ENCODE measurements at places on chromosomes 16 and 17.

DNA sequence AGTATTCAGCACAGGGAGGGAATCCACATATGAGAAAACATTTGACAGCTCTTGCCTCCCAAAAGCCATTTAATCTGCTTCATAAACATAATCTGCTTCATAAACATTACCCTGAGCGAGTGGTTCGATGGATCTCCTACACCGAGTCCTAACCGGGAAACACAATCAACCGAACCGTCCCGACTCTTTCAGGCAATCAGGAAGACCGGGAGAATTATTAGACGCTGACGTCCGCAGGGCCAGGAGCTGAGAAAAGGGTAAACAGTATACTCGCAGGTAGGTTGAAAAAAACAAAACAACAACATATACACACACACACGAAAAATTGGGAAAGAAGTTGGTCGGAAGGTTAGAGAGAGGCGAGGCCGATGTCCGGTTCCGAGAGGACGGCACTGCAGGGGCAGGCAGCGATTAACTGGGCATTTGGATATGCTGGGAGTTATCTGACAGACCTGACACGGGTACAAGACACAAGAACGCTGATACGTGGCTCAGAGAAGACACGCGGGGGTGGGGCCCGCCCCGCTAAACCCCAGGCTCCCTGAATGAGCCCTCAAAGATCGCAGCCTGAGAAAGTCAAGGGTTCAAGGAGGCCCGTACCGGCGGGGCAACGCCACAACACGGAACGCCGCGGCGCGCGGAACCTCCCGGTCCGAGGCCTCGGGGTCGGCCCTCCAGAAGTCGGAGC is 585 bp downstream of the AP1G1 start:
- peak; percentile 18 for DNase-seq

GRCh38 chr17:61408151-61409041 is 8.8 kb downstream of the TBX2 start:
- DNase-seq: no peak

- DNase-seq: no peak
These were observed 60.3 kb downstream of the GRIN2A start for GRCh38 chr16:10121897-10122425.

GRCh38 chr16:2675714-2676113 is 6.6 kb upstream of the KCTD5 start:
- no peak for DNase-seq

GRCh38 chr17:76700617-76701470 is 9.9 kb downstream of the MXRA7 start:
- no peak for DNase-seq

DNA sequence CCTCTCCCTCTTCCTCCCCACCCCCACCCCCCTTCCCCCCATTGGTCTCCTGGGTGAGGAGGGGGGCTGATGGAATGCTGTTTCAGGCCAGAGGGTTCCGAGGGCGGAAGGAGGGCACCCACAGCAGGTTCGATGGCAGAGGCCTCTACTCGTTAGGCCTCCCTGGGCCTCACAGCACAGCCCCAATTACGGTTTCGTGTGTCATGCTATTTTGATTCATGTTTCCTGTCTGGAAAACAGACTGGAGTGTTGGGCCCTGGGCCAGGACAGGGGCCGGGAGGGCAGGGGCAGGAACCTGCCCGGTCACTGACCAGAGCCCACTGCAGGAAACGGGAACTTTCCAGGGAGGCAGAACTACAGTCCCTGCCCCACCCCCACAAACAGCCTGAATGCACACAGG is 138.2 kb downstream of the C16orf95 start:
- no peak for DNase-seq

GRCh38 chr16:23869052-23869451 is 33.3 kb downstream of the PRKCB start:
- no peak for DNase-seq

GRCh38 chr16:57648125-57648524 is 19.7 kb downstream of the ADGRG1 start:
- DNase-seq: no peak

- peak; percentile 28 for DNase-seq
These were observed 59.4 kb downstream of the NUP93 start for GRCh38 chr16:56789360-56789759.

GRCh38 chr16:51312363-51313150 is 161.5 kb upstream of the SALL1 start:
- no peak for DNase-seq

GRCh38 chr17:50079334-50080095 is 15.6 kb upstream of the PDK2 start:
- DNase-seq: peak; percentile 49

Measured in HEK293T (cell line).